ENCODE measurements at places on chromosomes 5 and 9.

DNA sequence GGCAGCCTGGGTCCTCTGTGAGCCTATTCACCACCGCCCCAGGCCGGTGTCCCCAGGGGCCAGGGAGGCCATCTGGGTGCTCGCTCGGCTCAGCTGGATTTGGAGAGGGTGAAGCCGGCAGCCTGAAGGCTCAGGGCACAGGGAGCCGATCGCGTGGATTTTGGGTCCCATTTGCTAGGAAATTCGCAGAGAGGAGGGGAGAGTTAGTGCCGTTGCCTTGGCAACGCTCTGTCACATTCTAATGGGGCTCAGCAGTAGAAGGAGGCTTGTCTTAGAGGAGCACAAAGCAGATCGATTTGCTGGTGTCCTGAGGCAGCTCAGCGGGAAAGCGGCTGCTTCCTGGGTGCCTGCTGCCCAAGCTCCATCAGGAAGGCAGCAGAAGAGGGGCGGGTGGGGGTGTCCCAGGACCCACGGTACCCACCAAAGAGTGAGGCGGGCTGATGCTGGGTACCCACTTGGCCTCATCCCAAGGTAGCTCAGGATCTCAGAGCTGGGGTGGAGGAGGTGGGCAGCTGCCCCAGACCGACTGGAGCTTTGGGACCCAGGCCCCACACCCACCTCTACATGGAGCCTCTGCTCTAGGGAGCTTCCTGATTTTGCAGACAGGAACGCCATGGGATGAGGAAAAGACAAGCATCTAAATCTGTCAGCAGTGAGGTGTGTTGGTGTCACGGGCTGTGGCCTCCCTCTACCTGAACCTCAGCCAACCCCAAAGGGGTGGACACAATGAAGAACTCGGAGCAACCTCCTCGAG lies 17.1 kb upstream of the OLFM1 start:
- DNase-seq = no peak

- DNase-seq = no peak
These were observed 56.2 kb downstream of the TMOD1 start for GRCh38 chr9:97557606-97558095.

DNA sequence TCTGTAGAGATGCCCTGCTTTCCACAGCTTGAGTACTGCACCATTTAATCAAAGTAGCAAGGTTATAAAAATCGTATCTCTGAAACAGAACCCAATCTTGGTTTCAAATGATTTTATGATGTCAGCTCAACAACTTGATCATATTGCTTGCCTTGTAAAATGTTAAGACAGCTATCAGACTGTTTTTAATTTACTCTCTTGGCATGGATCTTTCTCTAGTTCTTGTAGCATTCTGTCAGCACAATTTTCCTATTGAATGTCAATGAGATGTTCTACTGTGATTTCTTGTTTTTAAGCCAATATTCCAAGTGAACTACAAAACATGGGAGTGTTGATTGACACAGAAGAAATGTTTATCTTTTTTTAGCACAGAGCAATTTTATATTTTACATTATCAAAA lies 313.4 kb downstream of the CDH12 start:
- no peak for DNase-seq

- DNase-seq = no peak
These were observed 197.1 kb downstream of the TMC1 start for GRCh38 chr9:72718503-72718902.

- DNase-seq = peak; percentile 19
These were observed 24.0 kb downstream of the ADAMTSL2 start for GRCh38 chr9:133558191-133559126.

DNA sequence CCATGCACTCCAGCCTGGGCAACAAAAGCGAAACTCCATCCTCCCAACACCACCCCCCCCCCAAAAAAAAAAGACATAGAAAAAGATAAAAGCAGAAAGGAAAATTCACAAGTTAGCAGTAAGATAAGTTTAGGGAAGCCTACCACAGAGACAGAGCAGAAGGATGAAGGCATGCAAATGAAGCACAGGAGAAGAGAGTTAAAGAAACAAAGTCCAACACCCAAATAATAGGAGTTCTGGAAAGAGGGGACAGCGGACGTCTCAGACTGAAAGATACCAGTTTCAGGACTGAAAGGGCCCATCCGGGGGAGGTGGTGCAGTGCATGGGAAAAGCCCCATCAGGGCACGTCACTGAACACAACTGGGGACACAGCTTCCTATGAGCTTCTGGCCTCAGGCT lies 54.3 kb downstream of the OTULIN start:
- no peak for DNase-seq

DNA sequence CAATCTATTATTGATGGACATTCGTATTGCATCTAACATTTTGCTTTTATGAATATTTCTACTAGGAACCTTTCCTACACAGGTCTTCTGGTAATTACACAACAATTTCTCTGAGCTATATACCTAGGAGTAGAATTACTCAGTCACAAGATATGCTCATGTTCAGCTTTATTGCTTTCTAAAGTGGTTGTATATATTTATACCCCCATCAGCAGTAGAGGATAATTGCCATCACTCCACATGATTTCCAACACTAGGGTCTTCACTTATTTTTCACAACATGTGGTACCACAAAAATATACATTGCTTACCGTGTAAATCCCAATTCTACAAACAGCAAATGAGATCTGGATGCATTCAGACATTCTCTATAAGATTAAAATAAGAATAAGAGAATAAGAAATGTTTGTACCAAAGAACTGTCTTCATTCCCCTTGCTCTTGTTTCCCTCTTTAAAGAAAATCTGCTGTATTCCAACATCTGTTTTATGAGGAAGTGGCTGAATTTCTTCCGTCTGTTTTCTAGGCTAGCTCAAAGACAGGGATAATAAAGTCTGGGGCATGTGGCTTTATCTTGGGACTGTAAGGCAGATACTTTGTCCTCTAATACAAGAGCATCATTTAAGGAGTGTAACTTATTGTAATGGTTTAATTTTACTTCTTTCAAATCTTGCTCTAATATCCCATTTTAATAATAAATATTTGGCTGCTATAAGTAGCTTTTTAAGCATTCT lies 28.2 kb downstream of the ARL15 start:
- DNase-seq = no peak

DNA sequence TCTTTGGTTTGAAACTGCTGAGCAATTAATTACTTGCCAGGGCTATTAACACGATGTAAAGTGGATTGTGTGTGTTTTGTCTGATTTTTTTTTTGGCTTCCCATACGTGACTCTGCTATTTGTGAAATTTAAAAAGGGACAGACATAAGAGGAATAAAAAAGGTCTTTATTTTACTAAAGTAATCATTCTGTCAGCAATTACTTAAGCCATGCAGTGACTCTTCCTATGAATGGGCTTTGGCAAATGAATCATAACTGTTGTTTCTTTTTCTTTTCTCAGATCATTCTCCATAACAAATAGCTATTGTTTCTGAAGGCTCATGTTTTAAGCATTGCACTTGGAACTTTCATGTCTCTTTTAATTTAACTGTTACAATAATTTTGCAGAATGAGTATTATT lies 461.3 kb upstream of the RORB start:
- DNase-seq = no peak

GRCh38 chr5:163659568-163659902 lies 154.1 kb downstream of the MAT2B start:
- DNase-seq = no peak

- DNase-seq = no peak
These were observed 80.4 kb downstream of the SLC12A2 start for GRCh38 chr5:128163991-128164390.

DNA sequence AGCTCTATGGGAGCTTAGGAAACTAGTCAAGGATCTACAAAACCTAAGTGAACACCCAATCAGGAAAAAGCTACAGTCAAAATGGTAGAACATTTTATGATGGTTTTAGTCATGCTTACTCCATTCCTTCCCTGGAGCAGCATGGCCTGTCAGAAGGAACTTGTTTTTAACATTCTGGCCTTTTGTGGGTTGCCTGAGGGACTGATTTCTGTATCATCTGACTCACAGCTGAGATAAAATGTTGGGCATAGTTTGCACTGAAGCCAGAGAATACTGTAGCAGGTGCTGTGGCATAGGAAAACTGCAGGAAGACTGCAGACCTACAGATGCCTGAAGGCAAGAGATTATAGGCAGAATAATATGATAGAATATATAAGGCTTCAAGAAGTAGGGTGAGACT lies 719.6 kb upstream of the GRAMD2B start:
- DNase-seq = no peak

- DNase-seq = no peak
These were observed 19.5 kb downstream of the BTNL3 start for GRCh38 chr5:181008136-181008535.

- DNase-seq = no peak
These were observed 6.5 kb downstream of the TCOF1 start for GRCh38 chr5:150364004-150364403.

DNA sequence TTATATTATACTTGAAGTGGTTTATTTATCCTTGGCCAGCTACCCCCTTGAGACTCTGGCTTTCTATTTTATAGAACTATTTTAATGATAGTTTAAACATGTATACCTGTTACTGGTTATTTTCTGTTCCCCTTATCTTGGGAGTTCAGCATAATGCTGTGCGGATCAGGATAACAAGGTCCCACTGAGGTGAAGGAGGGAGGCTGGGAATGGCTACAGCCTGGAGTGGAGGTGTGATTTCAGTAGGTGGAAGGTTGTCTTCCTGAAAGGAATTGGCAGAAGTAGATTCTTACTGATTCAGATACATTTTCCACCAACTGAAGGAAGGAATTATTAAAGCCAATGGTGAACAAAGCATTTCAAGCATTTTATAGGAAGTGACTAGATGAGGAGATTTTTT lies 38.9 kb downstream of the PAM start:
- no peak for DNase-seq
